ENCODE measurements at places on chromosomes 11 and 22. TPM values are rescaled to one million over a fixed set of nuclear protein-coding genes. Genes with fewer than 3 reads are reported as not detected.

The NCF4 gene
- total RNA-seq = not detected

The MIAT gene
- total RNA-seq = 0.37 TPM

The FOSL1 gene
- total RNA-seq = 202 TPM

The TEAD1 gene
- total RNA-seq = 221 TPM

The SCN3B gene
- not detected for total RNA-seq

The SHISA8 gene
- not detected for total RNA-seq

The TRIM66 gene
- total RNA-seq = 4.4 TPM

All from HFFc6 (cell line).